Activated T-helper 1 cell treated with anti-CD3 and anti-CD28 coated beads, Interleukin-12 subunit alpha, Interleukin-12 subunit beta, Interleukin-2, Interleukin-4 antibody, amounts not matched to agents 30 ng/mL and 10 ng/mL and 1 ng/mL, durations not matched to agents 14 hours and 24 hours and 36 hours (primary cell): ENCODE measurements at places on chromosomes 7 and 10. TPM values are rescaled to one million over a fixed set of nuclear protein-coding genes. Genes with fewer than 3 reads are reported as not detected.

The CLRN3 gene
- total RNA-seq, result not detected in 2 replicates

The HPSE2 gene
- total RNA-seq, result not detected in 2 replicates

The NPFFR1 gene
- total RNA-seq, result not detected in 2 replicates

The CYP2C18 gene
- 1.1 and 1.2 TPM in 2 replicates for total RNA-seq

The AHR gene
- total RNA-seq, result 25.3 and 29.1 TPM in 2 replicates

The NAT16 gene
- 0.08 TPM in 1 of 2 replicates, not detected in the other for total RNA-seq

The STK32C gene
- 14.6 and 15.5 TPM in 2 replicates for total RNA-seq

The PRSS37 gene
- not detected in 2 replicates for total RNA-seq

The YAE1 gene
- 10.4 and 12.1 TPM in 2 replicates for total RNA-seq

The MMP21 gene
- not detected in 2 replicates for total RNA-seq

The AGMO gene
- total RNA-seq, result not detected in 2 replicates

The CLDN3 gene
- not detected in 2 replicates for total RNA-seq

The C10orf105 gene
- total RNA-seq, result 0.18 and 0.32 TPM in 2 replicates

The TMEM176A gene
- total RNA-seq, result not detected in 2 replicates

The GTPBP4 gene
- 193 and 202 TPM in 2 replicates for total RNA-seq

The CACNA2D1 gene
- total RNA-seq, result not detected in 2 replicates

The ADRB1 gene
- not detected in 2 replicates for total RNA-seq

The ODAD2 gene
- not detected in 2 replicates for total RNA-seq

The ANKRD2 gene
- total RNA-seq, result not detected in 2 replicates

The DYNC1I1 gene
- total RNA-seq, result not detected in 2 replicates

The MBL2 gene
- total RNA-seq, result not detected in 2 replicates

The MYH16 gene
- total RNA-seq, result not detected in 2 replicates

The SPDYE16 gene
- total RNA-seq, result 0.15 TPM in 1 of 2 replicates, not detected in the other

The MRLN gene
- 0.23 and 0.54 TPM in 2 replicates for total RNA-seq

The FBH1 gene
- 66.9 and 70.6 TPM in 2 replicates for total RNA-seq

The ARMC3 gene
- not detected in 2 replicates for total RNA-seq

The PALD1 gene
- total RNA-seq, result 0.83 and 0.88 TPM in 2 replicates

The CALML3 gene
- total RNA-seq, result not detected in 2 replicates

The SPDYE11 gene
- not detected in 2 replicates for total RNA-seq

The FRMPD2 gene
- total RNA-seq, result not detected in 2 replicates

The ADIRF gene
- total RNA-seq, result not detected in 2 replicates

The SLC29A4 gene
- 0.29 and 0.54 TPM in 2 replicates for total RNA-seq
